ENCODE measurements at places on chromosomes 1 and 21.

- peak; percentile 99 for DNase-seq
These were observed 712 bp upstream of the LAMB3 start for GRCh38 chr1:209652873-209653401.

DNA sequence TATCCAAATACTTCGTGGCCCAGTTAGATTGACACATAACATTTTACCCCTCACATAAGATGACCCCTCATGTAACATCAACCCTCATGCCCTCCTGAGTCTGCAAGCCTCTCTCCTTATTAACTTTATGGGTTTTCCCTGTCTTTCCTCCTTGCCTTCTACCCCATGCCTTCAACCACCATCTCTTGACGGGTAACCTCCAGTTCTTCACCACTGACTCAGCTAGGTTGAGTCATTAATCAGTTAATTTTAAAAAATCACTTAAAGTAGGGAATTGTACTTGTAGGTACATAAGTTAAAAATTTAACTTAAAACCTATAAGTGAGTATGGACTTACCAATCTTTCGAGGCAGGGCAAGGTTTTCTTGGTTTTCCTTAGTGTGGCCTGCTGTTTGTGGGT, 330.7 kb downstream of the CAMTA1 start:
- no peak for DNase-seq

GRCh38 chr1:203513585-203514031, 19.7 kb downstream of the OPTC start:
- DNase-seq, result no peak

- no peak for DNase-seq
These were observed 46.5 kb downstream of the NENF start for GRCh38 chr1:212479188-212479587.

DNA sequence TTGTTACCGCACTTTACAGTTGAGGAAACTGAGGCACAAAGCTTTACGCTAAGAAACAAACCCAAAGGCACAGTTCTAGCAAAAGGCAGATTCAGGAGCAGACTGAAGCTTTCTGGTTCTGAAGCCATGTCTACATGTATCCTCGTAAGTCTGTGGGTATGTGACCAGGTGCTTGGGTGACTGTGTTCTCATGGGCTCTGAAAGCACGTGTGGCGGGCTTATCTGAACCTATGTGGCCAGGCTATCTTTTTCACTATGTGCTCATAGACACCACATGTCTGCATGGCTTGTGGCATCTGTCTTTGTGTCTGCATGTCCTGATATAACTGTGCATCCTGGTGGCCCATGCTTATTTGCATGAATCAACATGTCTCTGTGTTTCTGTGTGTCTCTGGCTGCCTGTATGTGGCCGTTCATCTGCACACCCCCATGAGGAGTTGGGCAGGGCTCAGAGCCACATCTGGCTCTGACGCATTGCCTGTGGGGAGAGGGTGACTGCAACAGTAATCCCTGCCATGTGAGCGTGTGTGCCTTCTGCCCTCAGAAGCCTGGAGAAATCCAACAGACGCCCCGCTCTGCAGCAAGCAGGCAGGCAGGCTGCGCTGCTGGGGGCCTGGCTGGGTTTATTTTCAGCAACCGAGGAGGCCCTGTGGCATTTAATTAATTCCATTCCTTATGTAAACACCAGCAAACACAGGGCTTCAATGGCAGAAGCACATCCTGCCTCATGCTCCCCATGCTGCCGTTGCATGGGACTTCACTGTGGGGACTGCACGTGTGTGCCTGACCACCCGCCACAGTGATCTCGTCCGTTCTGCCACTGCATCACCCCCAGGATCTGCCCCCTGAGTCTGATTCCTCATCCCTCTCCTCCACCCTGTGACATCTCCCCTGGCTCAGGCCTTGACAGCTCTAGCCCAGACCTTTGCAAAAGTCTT, 115.4 kb downstream of the TRABD2B start:
- no peak for DNase-seq

GRCh38 chr1:25529518-25530185, 13.8 kb upstream of the LDLRAP1 start:
- DNase-seq, result no peak

DNA sequence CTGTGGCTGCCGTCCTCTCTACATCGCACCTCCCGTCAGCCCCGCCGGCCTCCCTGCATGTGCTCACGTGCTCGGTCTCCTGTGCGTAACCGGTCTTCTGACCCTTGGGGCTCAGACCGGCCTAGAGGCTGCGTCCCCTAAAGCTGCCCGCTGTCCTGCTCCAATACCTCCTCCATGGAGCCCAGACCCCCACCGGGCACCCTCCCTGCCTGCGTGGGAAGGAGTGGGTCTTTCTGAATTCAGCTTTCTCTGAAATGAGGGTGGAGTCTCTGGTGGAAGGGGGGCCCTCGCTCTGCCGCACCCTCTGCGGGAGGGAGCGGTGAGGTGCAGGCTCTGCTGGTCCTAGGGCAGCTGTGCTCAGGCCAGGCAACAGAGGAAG, 18.7 kb upstream of the POFUT2 start:
- DNase-seq, result no peak

- no peak for DNase-seq
These were observed 315.3 kb downstream of the TPR start for GRCh38 chr1:186059752-186060151.

DNA sequence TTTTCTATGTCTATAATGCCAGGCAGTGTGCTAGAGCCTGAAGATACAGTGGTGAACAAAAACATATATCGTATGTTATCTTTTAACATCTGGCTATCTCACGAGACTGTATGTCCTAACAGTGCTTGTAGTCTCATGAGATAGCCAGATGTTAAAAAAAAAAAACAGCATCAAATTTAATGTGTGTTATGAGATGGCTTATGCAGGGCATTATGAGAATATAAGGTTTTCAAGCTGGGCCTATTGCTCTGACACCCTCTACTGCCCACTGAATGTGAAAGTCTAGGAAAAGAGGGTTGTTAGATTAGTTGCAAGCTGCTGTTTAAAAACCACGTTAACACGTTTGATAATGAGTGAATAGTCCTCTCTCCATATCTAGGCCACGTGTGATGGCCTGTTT, 109.8 kb downstream of the CACHD1 start:
- no peak for DNase-seq

DNA sequence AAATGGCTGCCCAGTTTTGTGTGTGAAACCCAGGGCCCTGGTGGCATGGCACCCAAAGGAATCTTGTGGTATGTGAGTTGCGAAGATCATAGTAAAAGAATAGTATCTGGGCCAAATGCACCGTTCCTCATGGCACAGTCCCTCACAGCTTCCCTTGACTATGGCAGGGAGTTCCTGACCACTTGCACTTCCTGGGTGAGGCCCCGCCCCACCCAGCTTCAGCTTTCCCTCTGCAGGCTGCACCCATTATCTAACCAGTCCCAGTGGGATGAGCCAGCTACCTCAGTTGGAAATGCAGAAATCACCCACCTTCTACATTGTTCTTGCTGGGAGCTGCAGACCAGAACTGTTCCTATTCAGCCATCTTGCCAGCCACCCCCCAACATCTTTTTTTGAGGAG, 63.0 kb downstream of the SLC5A9 start:
- no peak for DNase-seq

GRCh38 chr1:37076168-37076567, 41.9 kb upstream of the GRIK3 start:
- DNase-seq, result no peak

DNA sequence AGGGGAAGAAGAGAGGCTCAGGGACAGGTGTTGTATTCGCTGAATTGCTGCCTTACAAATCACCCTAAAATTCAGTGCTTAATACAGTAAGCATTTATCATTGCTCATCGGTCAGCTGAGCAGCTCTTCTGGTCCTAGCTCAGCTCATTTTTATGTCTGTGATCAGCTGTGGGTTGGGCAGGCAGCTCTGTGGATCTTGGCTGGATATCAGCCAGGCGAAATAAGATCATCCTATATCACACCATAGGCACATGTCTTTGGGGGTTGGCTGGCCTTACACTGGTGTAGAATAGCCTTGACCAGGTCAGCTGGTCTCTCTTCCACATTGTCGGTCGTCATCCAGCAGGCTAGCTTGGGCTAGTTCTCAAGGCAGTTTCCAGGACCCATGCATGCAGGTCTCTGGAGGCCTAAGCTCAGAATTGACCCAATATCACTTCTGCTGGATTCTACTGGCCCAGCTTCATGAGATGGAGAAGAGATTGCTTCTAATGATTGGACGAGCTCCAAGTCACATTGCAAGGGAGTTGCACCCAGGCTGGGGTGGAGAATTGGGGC, 448.6 kb downstream of the KIF26B start:
- no peak for DNase-seq

DNA sequence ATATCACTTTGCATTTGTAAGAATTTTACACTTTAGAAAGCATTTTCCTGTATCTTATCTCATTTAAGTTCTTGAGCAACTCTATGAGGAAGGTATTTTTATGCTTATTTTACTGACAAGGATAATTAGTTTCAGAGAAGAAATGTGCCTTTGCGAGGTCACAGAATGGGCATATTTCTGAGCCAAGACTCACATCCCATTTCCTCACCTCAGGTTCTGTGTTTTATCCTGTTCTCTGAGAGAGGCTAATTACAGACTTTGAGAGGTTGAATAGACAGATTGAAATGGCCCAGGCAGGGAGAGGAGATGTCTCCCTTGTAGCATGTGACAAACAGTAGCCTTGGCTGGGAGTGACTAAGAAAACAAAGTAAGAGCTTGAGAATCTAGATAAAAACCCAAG, 39.1 kb upstream of the ZC3H11B start:
- DNase-seq, result no peak

DNA sequence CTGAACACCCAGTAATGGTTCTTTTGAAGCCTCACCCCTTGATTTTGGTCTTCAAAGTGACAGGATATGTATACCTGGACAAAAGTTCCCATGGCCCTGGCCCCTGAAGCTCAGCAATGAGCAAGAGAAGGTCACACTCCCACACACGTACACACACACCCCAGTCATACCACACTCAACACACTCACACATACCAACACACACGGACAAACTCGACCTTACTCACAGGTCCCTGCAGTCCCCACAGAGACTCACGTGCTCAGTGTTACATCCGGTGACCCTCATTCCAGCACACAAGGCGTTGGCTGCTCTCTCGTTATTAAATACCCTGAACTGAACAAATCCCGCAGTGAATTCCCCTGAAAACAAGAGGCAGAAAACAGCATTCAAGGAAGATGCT, 5.9 kb downstream of the ITLN1 start:
- no peak for DNase-seq

DNA sequence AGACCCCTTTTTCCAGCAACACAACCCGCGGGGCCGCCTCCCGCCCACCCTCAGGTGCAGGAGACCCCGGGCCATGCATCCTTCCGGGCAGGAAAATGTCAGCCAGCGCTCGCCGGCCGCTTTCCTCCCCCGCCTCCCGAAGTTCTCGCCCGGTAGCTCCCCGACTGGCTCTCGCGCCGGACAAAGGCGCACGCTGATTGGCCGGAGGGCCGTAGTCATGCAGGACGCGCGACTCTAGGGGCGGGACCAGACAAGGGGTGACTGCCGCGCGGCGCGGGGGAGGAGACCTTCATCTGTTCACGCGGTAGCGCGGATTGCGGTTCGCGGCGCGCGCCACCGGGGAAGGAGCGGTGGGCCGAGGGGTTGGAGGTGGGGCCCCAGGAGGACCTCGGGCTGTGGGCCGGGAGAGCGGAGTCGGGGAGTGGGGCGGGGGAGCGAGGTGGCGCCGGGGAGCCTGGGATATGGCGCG, at the start of gene FLVCR1:
FLVCR1 (plus strand) TSS at position 284 of the 469 bp plus-strand sequence; CDS start at position 462, 178 bp downstream.
- DNase-seq, result peak; percentile 100

DNA sequence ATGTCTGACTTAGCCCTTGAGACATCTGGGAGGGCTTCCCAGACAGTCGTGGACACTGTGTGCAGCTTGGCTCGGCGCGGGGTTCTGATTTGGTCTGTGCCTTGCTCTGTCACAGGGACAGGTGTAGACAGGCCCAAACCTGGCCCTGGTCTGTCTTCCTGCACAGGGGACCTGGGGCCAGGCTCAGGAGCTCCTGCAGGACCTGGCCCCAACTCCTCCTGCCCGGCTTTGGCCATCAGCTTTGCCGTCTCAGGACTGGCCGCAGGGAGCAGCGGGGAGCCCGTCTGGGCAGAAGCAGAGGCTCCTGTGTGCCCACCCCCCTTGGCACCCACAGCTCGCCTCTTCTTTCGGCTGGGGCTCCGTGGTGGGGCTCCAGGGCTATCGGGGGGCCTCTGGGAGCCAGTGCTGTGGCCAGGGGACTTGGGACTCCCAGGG, 1.7 kb downstream of the PERM1 start:
- DNase-seq, result no peak

- no peak for DNase-seq
These were observed 105.2 kb downstream of the EDEM3 start for GRCh38 chr1:184649451-184649888.

GRCh38 chr1:116161390-116161789, 50.2 kb downstream of the MAB21L3 start:
- no peak for DNase-seq

DNA sequence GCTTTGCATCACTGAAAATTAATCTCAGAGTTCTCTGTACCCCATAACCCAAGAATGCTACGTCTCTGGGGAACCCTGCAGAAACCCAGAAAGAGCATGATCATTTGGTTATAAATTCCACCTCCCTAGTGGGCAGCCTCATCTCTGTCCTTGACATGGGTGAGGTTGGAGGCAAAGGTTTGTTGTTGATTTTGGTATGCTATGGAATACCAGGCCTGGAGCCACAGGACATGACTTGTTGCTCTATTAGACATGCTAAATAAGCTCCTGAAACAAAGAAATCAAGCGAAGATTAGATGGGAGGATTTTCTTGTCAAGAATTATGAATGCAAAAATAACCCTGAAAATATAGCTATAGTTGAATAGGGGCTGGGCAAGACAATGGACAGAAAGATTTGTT, 197.4 kb upstream of the CAMK1G start:
- no peak for DNase-seq

GRCh38 chr21:39685991-39686390, 59.0 kb upstream of the IGSF5 start:
- DNase-seq, result no peak

DNA sequence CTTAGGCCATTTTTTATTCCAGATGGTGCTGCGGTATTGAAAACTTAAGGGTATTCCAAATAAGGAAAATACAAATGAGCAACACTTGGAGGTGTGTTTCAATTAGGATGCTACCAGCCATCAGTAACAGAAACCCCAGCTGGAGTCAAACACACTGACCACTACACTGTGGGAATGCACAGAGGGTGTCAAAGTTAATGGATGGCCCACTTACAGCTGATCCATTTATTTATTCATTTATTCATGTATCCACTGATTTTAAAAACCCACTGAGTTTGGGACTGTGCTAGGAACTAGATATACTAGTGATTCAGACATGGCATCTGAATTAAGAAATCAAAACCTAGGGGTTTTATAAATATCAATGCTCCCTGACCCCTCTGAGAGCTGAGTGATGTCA, 24.5 kb upstream of the GJA5 start:
- DNase-seq, result no peak

GRCh38 chr1:159282118-159282517, 20.0 kb upstream of the FCER1A start:
- DNase-seq, result no peak

DNA sequence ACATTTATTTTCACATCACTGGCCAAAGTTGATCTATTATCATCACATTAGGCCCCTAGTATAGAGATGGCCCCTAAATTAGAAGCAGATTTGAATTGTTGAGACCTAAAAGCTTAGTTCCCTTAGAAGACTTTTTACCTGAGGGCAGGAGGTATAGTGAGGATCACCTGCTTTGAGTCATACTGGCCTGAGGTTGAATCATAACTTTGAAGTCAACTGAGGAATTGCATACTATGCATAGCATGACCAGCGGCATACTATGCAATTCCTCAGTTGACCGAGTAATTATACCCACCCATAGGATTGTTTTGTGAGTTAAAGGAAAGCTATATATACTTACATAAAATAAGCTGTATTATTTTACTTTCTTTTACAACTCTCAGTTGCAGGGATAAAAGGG, 50.3 kb upstream of the DPH5 start:
- no peak for DNase-seq

Measured in NCI-H1048 (cell line).